ENCODE measurements at places on chromosomes 3 and 15.

GRCh38 chr3:38493031-38493430, 3.1 kb upstream of the EXOG start:
- DNase-seq, result peak; percentile 48

- DNase-seq, result no peak
Observed at GRCh38 chr3:141466633-141467169, 20.1 kb upstream of the RASA2 start.

DNA sequence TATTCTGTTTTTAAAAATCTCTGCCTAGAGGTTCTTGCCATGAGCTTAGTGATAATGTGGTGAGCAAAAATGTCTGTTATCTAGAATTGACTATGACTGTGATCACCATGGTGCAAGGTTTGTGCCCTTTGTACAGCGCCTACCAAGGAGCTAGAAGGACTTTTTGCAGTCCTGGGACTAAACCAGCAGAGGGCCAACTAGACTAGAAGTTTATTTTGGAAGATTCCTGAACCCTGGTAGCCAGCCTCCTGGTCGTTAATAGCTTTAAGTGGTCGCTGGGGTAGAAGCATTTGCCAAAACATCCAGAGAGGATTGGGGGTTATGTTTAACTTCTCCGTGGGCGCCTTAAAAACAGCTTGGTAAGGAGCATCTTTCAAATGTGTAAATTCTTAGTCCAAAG, 7.8 kb downstream of the SCG5 start:
- DNase-seq, result no peak

DNA sequence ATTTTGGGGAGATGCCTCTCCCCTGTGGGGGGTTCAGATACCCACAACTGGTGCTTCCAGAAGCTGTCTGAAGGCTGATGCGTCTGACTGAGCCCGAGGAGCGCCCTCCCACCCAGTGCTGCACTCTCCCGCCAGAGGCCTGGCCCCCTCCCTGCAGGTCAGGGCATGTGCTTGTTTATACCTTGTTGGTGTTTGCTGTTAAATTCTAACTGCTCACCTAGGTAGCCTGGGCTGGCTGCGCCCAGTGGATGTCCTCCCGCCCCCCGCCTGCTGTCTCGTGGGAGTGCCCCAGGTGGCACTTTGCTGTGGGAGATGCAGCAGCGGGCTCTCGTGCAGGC, 12.9 kb downstream of the KLF13 start:
- no peak for DNase-seq

GRCh38 chr3:118298133-118298532, 736.5 kb downstream of the IGSF11 start:
- DNase-seq, result no peak

- no peak for DNase-seq
Observed at GRCh38 chr3:142481196-142481595, 33.4 kb upstream of the XRN1 start.

DNA sequence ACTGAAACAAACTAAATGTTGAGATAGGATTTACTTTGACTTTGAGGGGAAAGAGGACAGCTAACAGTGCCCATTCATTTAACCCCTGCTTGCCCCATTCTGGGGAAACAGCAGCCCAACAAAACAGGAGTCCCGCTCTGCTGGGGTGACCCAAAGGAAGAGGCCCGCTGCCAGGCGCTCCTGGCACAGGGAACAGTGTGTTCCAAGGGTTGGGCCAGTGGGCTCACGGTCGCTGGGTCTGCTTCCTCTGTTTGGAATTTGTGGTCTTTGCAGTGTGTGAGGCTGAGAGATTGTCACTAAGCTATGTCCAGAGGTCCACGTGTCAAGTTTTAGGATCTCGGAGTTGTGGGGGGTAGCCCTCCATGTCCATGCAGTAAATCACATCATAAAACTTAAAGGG, 250.4 kb upstream of the C2CD4B start:
- no peak for DNase-seq

GRCh38 chr3:8982509-8982908, 19.2 kb upstream of the RAD18 start:
- DNase-seq, result peak; percentile 47

Measured in tongue (tissue), 3 donors.